ENCODE measurements at places on chromosomes 1 and 21.

- peak; percentile 79 for DNase-seq
Observed at GRCh38 chr1:202571719-202572339, 138.4 kb downstream of the SYT2 start.

GRCh38 chr1:207935166-207935583, 24.2 kb upstream of the CD34 start:
- DNase-seq: peak; percentile 44

DNA sequence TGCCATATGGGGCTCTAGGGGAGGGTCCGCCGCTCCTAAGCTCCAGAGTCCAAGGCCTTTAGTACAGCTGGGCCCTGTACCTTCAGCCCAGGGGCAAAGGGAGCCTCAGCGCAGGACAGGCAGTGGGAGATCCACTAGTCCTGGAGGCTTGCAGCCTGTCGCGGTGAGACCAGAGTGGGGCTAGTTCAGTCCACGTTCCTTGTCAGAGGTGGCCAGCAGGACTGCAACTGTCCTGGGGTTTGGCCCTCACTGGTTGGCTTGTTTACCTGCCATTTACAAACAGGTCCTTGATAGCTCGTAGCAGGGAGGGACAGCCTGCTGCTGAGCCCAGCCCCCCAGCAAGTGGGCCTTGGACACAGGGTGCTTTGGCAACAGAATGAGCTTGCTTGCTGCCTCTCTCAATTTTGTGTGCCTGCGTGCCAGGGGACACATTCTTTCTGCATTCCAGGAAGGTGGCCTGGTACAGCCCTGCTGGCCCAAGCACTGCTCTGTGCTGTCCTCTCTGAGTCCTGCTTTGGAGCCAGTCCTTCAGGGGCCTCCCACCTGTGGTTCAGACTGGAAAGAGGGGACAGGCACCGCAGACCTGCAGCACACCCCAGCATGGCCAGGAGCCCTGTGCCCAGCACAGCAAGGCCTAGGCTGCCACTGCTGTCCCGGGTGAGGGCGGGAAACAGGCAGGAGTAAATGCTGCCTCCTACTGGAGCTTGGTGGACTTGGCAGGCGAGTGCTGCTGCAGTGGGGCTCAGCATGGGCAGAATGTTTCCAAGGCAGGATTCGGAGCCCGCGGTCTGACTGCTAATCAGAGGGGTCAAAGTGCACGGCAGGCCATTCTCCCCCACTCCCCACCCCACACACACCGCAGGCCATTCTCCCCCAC, 15.2 kb downstream of the H6PD start:
- DNase-seq: peak; percentile 68

GRCh38 chr1:161311595-161312181, 1.9 kb upstream of the MPZ start:
- no peak for DNase-seq

GRCh38 chr1:160117709-160118183, 2.2 kb downstream of the ATP1A2 start:
- no peak for DNase-seq

- no peak for DNase-seq
Observed at GRCh38 chr1:245074232-245074747, 80.5 kb upstream of the KIF26B start.

DNA sequence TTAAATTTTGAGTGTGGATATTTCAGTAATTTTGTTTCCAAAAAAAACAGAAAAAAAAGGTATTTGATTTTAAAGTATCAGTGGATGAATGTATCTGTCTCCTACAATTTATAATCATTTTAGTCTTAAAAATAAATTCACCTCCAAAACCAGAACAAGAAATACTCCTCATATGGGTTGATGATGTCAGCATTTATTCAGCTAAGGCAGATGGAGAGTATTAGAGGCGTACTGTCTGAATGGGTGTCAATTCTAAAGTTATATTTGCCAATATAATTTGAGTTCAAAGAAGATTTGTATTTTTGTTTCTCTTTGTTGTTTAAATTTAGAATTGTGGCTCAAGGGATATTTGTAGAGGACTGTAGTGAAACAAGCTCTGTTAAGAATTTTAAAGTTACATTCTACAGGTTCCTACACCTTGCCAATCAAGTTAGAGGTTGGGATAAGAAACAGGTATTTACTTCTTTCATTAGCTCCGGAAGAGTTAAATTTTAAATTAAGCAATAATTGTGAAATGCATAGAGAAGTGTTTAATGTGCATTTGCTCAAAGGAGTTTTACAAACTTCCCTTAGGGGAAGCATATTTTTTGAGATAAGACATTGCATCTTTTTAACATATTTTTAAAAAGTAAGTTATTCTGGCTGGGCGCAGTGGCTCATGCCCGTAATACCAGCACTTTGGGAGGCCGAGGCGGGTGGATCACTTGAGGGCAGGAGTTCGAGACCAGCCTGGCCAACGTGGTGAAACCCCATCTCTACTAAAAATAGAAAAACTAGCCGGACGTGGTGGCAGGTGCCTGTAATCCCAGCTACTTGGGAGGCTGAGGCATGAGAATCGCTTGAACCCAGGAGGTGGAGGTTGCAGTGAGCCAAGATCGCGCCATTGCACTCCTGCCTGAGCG, 1.2 kb downstream of the PLA2G4A start:
- no peak for DNase-seq

GRCh38 chr1:154906621-154907081, 29.9 kb downstream of the PMVK start:
- no peak for DNase-seq

DNA sequence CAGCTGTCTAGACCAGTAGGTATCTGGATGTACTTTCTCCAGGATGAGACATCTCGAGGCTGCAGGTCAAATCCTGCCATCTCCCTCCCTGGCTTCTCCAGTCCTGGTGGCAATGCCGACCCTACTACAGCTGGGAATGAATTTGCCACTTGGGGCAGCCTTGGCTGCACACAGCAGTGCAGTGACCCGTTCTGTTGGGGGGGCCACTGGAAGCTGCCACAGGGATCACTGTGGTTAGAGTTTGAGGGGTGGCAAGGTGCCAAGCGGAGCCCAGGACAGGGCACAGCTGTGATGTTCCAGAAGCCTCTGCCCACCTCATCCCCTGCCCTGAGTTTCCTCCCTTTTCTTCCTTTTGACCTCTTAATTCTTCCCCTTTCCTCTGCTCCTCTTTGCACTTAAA, 17.1 kb downstream of the COL6A2 start:
- no peak for DNase-seq

- DNase-seq: no peak
Observed at GRCh38 chr1:229127301-229127700, 143.6 kb upstream of the RAB4A start.

GRCh38 chr1:15522551-15522950, 1.5 kb downstream of the CASP9 start:
- no peak for DNase-seq

- DNase-seq: no peak
Observed at GRCh38 chr1:62355095-62355494, 35.9 kb upstream of the KANK4 start.

GRCh38 chr1:15113146-15113545, 40.4 kb upstream of the TMEM51 start:
- no peak for DNase-seq

- DNase-seq: no peak
Observed at GRCh38 chr1:107459204-107459904, 318.5 kb downstream of the NTNG1 start.

DNA sequence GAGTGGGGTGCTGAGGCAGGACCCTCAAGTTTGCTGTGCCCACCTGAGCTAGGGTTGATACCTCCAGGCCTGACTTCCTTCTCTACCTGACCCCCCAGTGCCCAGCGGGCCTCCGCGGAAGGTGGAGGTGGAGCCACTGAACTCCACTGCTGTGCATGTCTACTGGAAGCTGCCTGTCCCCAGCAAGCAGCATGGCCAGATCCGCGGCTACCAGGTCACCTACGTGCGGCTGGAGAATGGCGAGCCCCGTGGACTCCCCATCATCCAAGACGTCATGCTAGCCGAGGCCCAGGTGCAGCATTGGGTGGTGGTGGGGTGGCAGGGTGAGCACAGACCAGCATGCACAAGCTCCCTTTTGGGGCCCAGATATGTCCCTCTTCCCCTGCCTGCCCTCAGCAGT, 51.3 kb upstream of the KDM4A start:
- no peak for DNase-seq

DNA sequence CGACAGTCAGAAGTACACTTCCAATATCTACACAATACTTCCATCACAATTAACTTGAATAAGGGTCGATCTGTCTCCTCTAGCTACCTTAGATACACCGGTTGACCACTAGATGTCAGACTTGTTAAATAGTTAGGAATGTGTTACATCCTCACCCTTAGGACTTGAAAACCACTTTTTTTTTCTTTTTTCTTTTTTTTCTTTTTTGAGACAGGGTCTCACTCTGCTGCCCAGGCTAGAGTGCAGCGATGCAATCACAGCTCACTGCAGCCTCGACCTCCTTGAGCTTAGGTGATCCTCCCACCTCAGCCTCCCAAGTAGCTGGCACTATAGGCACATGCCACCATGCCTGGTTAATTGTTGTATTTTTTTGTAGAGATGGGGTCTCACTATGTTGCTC, 120.4 kb upstream of the GREM2 start:
- peak; percentile 82 for DNase-seq

GRCh38 chr1:2213576-2214505, 14.3 kb upstream of the SKI start:
- no peak for DNase-seq

DNA sequence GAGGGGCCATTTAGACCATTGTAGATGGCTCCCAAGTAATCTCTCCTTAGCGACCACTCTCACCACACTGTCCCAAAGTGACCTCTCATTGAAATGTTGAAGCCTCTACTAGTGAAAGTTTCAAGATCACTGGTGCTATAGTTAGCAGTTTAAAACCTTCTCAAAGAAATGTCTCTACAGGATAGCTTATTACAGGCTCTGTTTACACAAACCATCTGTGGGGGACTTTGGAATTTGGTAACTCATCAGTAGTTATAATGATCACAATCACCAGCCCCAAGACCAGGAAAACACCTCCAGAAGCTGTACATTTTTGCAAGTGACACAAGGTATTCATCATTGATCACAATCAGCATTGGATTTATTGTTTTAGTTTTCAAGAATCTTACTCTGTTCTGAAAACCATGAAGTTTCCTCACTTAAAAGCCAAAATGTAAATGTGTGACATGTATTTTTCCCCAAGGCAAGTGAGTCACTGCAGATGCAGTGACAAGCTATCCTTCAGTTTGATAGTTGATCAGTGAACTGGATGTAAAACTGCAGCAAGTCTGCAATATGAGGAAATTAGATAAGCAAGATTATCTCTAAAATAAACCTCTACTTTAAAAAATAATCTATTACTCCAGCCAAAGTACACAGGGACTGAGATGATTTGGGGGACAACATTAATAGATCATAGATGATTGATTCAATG, 41.9 kb downstream of the C21orf91 start:
- DNase-seq: no peak

DNA sequence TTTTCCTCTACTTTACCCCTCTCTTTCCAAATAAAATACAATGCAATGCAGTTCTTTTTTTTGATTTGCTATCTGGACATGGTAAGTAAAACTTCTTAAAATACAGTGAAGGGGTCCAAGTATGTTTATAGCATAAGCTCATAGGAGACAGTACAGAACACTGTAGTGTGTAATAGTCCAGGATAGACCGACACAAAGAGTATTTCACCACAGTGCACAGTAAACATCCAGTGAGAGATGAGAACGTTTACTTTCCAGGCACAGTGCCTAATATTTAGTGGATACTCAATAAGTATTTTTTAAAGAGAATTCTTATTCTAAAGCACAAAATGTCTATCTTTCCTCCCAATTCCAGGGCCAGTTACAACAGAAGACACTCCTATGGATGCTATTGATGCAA, 14.9 kb downstream of the MIA3 start:
- DNase-seq: no peak

- DNase-seq: no peak
Observed at GRCh38 chr1:18108299-18109057, 880 bp downstream of the IGSF21 start.

DNA sequence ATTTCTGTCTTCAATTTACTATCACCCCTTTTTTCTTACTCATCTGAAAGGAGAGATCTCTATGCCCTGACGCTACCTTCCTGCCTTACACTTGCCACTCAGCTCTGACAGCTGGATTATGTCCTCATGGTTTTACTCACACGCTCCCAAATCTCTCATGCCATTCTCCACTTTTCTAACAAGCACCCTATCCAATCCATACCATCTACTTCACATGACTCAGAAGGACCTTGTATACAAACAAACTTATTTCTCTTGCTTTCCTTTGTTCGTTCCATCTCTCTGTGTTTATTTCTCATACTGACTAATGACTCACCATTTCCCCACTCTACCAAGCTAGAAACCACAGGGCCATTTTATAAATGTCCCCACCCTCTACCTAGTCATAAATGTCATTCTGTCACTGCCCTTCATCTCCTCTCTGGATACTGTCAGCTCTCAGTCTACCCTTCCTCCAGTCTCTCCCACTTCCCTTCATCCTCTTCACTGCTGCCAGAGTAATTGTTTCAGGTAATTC, 87.3 kb downstream of the USP24 start:
- no peak for DNase-seq

- no peak for DNase-seq
Observed at GRCh38 chr1:206887701-206888100, 9.5 kb upstream of the IL24 start.

- no peak for DNase-seq
Observed at GRCh38 chr1:114002492-114003239, 23.4 kb downstream of the OLFML3 start.

- no peak for DNase-seq
Observed at GRCh38 chr1:110811529-110811928, 61.4 kb upstream of the CD53 start.

GRCh38 chr1:111032295-111032897, 68.7 kb upstream of the LRIF1 start:
- peak; percentile 89 for DNase-seq

- DNase-seq: peak; percentile 56
Observed at GRCh38 chr1:6033986-6034749, 11.5 kb upstream of the KCNAB2 start.

Measured in Karpas-422 (cell line).